ENCODE measurements at places on chromosomes 6 and 20.

- no peak for DNase-seq
These were observed 123.8 kb upstream of the MTHFD1L start for GRCh38 chr6:150741633-150742200.

GRCh38 chr6:138765896-138766655 is 7.5 kb upstream of the CCDC28A start:
- DNase-seq, result no peak

DNA sequence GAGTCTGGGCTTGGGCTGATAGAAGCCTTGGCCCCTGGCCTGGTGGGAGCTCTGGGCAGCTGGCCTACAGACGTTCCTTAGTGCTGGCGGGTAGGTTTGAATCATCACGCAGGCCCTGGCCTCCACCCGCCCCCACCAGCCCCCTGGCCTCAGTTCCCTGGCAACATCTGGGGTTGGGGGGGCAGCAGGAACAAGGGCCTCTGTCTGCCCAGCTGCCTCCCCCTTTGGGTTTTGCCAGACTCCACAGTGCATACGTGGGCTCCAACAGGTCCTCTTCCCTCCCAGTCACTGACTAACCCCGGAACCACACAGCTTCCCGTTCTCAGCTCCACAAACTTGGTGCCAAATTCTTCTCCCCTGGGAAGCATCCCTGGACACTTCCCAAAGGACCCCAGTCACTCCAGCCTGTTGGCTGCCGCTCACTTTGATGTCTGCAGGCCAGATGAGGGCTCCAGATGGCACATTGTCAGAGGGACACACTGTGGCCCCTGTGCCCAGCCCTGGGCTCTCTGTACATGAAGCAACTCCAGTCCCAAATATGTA is 957 bp upstream of the VEGFA start:
- no peak for DNase-seq

DNA sequence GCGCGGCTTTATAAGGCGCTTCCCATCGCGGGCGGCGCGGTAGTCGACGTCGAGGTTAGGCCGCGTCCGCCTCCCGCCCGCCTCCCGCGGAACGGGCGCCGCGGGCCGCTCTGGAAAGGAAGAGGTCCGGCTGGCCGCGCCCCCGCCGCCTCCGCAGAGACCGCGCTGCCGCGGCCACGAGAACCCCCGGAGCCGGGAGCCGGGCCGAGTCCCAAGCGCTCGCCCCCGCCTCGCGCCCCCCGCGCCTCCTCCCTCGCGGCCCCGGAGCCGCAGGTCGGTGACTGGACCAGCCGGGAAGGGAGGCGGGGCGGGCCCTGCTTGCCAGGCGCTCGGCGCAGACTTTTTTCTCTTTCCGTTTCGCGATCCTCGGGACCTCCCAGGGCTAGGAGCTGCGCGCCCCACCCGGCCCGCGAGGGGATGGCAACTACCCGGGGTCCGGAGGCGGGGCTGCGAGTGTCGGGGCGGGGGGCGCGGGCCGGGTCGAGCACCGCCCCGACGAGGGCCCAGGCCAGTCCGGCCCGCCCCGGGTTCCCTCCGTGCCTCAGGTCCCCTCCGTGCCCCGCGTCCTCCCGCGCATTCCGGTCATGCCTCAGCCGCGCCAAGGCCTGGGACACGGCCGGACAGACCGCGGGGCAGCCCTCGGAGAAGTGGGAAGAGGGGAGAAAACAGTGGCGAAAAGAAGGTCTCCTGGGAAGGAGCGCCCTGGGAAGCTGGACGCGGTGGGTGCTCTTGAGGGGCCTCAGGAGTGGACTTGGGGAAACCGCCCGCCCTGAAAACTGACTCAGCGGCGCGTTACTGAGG is 417 bp upstream of the PXDC1 start:
- no peak for DNase-seq

DNA sequence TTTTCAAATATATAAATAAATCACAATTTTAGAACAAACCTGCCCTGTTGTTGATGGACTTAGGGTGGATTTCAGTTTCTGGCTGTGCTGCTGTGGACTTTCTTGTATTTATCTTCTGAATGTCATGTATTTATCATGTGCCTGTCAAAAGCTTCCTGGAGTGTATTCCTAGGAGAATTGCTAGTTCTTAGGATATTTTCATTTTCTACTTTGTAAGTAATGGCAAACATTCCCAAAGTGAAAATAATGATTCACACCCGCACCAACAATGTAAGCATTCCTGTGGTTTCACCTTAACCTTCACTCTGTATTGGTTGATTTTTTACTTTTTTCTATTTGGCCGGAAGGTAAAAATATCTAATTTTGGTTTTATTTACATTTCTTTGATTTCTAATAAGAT is 387.8 kb downstream of the SMOC2 start:
- peak; percentile 5 for DNase-seq

GRCh38 chr20:48735112-48735511 is 92.7 kb downstream of the PREX1 start:
- no peak for DNase-seq

DNA sequence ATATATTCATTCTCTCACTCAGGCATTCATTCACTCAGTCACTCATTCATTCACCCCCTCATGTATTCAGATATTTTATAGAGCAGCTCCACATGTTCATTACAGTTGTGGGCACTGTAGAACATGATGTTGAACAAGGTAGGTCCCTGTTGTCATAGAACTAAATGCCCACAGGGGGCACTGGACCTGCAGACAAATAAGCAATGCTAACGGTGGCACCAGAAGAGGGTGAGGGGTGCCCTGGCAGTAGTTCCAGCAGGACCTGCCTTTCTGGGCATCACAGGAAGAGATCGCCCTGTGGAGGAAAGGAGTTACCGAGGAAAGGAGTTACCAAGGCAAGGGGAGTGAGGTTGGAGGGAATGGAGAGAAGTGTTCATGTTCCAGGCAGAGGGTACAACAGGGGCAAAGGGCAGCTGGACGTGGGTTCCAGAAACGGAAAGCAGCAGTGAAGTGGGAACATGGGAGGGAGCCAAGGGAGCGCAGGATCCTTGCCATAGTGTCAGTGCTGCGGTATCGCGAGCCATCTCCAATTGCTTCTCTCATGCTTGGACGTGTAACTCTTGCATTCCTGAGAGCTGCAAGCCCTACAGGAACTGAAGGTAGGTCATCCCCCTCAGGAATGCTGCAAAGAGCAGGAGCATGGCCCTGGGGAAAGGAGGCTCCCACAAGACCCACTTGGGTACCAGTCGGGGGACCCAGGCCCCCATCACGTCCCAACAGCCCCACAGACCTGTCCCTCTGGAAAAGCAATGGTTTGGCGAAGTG is 128.2 kb downstream of the EDN3 start:
- no peak for DNase-seq

- no peak for DNase-seq
These were observed 84.4 kb downstream of the EYA2 start for GRCh38 chr20:46978951-46979491.

DNA sequence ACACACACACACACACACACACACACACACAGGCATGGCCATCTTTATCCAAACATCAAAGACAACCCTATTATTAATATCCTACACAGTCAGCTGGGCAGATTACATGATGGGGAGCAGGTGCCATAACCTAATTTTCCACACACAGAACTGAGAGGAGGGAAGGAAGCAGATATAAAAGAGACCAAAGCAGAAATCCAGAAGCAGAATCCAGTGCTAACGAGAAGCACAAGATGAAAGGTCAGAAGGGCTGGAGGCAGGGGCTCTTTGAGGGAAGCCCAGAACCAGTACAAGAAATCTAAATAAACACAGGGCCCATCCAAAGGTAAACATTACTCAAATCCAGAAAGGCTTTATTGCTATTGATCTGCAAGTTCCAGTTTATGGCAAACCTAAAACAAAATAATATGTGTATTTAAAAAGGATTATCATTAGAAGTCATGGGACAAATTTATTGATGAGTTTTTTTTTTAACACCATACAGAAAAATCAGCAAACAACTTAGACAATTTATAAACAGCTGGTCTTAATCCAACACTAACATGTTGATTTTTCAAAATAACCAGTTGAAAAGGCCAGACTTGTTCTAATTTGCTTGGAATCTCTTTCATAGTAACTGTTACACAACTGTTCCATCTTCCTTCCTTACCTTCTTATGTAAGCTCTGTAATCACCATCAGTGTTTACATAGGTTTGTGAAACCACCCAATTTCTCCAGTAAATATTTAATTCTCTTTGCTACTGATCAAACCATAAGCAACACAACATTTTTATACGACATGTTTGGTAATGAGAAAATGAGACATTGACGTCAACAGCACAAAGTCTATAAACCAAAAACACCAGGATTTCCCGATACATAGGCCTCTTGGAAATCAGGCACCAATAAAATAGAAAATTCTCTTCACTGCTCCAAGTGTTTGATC is 34.2 kb downstream of the SLC23A2 start:
- no peak for DNase-seq

DNA sequence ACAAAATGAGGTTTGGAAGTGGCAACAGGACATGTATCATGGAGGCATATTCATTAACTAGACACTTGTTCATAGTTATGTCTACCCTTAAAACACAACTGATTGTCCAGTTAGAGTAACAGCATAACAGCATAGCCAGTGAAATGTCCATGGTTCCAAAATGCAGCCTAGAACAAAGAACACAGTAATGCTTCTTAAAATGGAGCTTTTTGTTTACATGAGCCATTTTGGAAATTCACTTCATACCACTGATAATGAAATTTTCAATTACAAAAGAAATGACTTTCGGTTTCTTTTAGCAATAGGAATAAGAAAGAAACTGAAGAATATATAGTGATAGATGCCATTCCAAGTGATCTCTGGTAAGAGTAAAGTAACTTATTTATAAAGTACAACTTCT is 111.1 kb upstream of the DST start:
- DNase-seq, result no peak

- no peak for DNase-seq
These were observed 17.8 kb downstream of the WDR27 start for GRCh38 chr6:169684056-169684455.

GRCh38 chr20:9503526-9504245 is 10.7 kb upstream of the LAMP5 start:
- DNase-seq, result no peak

DNA sequence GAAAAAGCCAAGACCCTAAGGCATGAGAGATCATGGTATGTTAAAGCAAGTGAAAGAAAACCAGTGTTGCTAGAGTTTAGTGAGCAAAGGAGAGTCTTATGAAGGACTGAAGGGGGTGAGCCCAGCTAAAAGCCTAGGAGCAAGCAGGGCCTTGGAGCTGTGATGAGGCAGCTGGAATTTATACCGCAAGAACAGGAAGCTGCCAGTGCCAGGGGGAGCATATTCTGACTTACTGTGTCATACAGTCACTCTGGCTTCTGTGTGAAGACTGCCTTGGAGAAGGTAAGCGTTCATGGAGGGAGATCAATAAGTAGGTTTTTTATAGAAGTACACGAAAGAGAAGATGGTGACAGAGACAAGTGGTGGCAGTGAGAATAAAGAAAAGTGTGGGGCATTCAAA is 308.9 kb upstream of the THEMIS start:
- DNase-seq, result peak; percentile 72

GRCh38 chr20:6705926-6706548 is 61.4 kb upstream of the BMP2 start:
- DNase-seq, result no peak

DNA sequence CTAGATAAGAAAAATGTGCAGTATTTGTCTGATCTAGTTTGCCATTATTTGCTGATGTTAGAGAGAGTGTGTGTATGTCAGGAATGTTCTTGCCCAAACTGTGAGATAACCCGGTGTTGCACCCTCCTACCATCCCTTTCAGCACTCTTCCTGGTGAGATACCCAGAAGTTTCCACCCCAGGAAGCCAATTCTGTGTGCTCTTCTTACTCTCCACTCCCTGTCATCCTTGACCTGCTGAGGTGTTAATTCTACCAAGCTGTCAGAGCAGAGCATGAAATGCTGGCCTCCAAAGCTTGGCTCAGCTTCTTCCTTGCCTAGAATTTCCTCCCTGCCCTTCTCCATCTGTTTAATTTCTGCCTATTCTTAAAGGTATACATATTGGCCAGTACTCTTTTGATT is 237.3 kb upstream of the CNR1 start:
- no peak for DNase-seq

GRCh38 chr20:10812759-10813327 is 139.0 kb upstream of the JAG1 start:
- DNase-seq, result no peak

DNA sequence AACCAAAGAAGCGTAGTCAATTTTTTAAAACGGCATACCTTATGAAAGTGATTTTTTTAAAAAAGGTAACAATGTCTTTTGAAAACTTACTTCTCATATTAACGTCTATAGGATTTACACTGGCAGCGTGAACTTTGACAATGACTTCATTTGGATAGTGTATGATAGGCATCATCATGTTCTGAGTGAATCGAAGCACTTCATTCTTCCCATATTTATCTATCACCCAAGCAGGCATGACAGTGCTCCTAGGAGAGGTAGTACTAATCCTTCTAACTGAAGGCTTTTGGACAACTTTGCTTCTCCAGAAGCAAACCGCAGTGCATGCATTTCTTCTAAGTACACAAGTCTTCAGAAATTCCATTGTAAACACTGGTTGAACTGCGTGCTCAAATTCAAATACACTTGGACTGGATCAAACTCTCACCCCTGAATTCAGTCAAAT is 618 bp downstream of the RTN4IP1 start:
- DNase-seq, result no peak

- no peak for DNase-seq
These were observed 544.7 kb upstream of the SPTLC3 start for GRCh38 chr20:12464036-12464435.

DNA sequence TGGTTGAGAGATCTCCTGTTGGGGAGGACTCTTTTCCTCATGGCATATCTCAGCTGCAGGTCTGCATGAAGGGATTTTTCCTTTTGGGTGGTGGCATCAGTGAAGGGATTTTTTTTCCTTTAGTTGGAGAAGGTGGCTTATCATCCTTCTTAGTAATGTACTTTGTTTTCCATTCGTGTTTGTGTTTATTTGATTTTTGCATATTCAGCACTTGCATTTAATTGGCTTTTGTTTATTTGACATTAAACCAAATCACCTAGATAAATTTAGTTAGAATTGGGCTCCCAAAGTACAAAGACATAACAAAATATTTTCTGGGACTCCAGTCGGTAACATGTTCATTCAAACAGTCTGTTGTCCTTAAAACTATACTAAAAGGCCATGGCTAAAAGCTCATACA is 56.2 kb upstream of the MANEA start:
- DNase-seq, result no peak

GRCh38 chr6:7637533-7637932 is 47.5 kb downstream of the SNRNP48 start:
- no peak for DNase-seq

DNA sequence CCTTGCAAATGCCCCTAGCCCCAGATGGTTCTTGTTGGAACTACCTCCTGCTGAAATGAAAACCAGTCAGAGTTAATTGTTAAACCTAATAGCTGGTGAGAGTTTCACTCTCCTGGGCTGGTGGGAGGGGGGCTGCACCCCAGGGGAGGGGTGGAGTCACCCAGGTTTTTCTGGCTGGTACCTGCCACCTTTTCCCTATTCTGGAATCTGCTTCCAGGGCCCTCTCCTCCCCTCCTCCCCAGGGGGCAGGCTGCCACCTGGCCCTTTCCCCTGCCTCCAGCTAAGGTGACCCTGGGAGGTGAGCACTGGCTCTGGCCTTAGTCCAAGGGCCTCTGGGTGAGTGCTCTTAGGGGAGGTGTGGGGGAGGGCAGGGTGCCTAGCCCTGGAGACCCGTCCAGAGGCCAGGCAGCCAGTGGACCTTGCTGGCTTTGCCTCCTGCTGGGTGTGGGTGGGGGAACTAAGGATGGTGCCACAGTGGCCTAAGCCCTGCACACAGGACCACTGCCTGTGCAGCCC is 48.8 kb upstream of the EPB41L1 start:
- DNase-seq, result no peak

GRCh38 chr6:20632696-20633095 is 98.4 kb downstream of the CDKAL1 start:
- no peak for DNase-seq

Data from non-pigmented ciliary epithelial cell (primary cell).